NK-92 treated with Interleukin-12 subunit alpha and Interleukin-12 subunit beta, amount 100 ng/mL, for 24 hours (cell line): ENCODE measurements at places on chromosomes 4 and X.

DNA sequence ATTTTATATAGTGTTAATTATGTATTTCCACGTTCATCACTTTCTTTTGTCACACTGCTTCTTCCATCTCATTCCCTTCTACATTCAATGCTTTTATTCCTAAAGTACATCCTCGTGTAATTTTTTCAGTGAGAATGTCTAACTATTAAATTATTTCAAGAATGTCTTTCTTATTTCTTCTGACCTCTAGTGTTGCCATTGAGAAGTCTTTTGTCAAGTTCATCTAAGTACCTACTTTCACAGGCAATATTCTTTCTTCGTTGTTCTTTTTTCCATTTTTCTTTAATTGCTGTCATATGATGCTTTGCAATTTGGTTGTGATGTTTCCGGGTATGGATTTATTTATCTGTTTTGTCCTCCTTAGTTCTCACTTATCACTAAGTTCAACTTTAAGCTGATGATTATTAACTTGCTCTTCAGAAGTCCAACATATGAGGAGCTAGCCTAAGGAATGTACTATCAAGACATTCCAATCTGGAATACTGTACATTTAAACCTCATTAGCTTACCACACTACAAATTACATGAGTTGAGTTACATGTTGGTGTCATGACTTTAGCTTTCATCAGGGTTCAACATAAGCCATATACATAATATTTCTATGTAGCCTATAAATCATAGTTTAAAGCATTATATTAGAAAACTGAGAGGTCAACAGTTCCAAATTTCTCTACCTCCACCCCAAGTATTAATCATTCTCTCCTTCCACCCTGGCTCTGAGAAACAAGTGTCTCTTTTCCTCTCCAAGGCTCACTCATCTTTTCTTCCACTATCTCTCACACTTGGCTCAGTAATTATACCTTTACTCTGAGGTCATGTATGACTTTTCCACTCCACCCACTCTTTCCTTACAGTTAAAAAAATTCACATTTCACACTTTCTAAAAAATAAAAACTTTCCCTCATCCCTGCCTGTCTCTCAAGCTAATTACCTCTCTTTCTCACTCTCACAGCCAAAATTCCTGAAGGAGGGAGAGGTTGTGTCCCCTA, 81.5 kb downstream of the COX18 start:
- no peak for DNase-seq

DNA sequence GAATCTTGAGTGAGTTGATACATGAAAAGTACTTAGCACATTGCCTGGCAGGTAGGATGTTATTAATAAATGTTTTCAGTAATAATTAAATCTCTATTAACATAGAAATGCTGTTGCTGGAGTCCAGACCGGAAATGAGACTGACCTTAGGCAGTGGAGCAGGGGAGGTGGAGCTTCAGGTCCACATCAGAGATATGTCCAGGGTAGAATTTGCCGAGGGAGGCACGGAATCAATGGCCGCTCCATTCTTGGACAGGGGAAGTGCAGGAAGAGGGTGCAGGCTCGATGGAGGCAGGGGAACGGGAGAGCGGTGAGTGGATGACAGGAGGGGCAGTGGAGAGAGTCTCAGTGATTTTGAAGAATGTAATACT, 107.3 kb downstream of the GATB start:
- no peak for DNase-seq

DNA sequence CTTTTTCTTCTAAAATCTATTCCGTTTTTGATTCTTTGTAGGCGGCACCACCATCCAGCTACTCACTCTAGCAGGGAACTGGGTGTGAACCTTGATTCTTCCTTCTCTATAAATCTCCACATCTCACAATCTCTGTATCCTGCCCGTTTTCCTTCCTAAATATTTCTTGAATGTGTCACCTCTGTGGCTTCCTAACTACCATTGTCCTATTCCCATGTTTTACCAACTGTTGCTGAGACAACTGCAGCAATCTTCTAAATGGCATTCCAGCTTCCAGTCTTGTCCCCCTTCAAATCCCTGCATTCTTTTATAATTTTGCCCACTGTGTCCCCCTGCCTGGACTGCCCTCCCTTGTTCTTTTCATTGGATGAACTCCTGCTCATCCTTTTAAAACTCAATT, 641.3 kb downstream of the RPA4 start:
- DNase-seq, result no peak

DNA sequence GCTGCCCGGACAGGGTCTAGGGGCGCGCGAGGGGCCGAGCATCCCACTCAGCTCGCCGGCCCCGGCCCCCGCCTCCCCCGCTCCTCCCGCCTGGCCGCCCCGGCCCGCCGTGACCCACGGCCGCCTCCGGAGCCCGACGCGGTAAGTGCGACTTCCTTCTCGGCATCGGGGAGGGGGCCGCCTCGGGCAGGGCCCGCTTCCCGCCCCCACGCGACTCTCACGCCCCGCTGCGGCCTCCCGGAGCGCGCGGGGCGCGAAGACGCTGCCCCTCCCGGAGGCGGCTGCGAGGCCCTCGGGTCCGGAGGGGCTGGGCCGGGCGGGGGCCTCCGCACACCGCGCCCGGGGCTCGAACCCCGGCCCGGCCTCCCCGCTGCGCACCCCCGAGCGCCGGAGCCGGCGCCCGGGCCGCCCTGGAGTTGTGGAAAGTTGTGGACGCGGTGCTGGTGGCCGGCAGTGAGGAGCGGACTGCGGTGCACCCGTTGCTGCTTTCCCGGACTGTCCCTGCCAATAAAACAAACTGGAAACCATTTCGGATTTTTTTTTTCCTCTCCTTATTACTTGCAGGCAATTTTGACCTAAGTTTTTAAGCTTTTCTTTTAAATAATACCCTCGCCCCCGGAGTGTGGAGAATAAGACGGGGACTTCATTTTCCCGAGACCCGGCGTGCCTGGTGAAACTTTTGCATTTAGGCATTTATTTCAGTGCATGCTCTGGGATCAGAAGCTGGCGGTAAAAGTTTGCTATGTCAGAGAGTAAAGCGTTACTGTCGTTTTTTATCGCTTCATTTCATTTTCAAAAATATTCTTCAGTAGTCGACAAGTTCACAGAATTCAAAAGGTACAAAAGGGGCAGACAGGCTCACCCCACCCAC, 13.0 kb upstream of the TMEM156 start:
- DNase-seq, result no peak

GRCh38 chrX:40010550-40011321, 87.0 kb downstream of the BCOR start:
- DNase-seq, result no peak

GRCh38 chr4:73599182-73599581, 21.1 kb downstream of the RASSF6 start:
- DNase-seq, result no peak

GRCh38 chr4:8724436-8725070, 132.0 kb downstream of the CPZ start:
- no peak for DNase-seq

DNA sequence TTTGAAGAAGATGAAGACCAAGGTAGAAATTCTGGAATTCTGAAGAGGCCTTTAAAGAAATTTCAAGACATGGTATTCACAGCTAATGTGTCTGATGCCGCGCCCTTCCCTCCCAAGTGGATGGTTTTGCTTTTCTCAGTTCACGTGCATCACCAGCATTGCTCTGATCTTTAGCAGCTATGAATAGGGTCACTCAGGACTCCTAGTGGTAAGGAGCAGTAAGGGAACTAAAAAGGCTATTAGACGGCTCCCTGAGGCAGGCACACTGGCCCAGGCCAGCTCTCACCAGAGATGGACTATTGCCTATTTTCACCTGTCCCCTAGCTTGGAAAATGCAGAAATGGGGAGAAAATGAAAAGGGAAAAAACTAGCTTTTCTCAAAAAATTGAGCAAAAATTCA, 447.5 kb upstream of the RASGEF1B start:
- DNase-seq, result no peak

DNA sequence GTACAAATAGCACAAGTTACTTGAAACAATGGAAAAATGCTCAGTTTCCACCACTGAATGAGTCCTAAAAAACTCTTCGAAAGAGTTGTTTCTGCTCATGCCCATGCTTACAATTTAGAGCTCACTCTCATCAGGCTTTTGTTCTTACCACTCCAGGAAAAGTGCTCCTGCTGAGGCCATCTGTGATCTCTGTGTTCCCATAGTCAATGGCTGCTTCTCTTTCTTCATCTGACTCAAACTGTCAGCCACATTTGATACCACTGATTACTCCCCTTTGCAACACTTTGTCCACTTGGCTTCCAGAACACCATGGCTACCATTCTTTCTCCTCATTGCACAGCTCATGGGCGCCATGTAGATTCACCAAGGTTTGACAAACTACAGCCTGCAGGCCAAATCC, 80.0 kb upstream of the SLC34A2 start:
- DNase-seq, result no peak

GRCh38 chr4:155552180-155552579, 114.5 kb upstream of the GUCY1A1 start:
- DNase-seq, result no peak

GRCh38 chrX:13305108-13305507, 14.7 kb downstream of the ATXN3L start:
- no peak for DNase-seq
